SK-N-MC (cell line): ENCODE measurements at places on chromosomes 5 and 9.

GRCh38 chr9:36746415-36746814, 173.7 kb downstream of the MELK start:
- no peak for DNase-seq

DNA sequence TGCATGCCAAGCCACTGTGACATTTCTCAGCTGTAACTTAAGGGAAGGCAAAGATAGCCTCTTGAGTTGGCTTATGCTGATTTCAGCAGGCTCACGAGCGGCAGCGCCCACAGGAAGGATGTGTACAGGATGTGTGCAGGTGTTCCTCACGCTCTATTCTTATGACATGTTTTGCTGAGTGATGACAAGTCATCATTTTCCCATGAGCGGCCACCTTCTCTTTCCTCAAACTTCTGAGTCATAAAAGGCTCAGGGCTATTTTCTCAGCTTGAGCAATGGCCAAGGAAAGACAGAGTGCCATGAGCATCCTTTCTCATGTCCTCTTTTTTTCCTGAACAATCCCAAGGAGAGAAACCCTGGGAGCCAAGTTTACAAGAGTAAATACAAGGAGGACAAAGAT, 365.9 kb downstream of the PLK2 start:
- DNase-seq = no peak

GRCh38 chr9:127177231-127177630, 54.8 kb upstream of the ANGPTL2 start:
- DNase-seq = no peak

- peak; percentile 50 for DNase-seq
Observed at GRCh38 chr9:129624168-129624759, 1.7 kb upstream of the NTMT1 start.

GRCh38 chr5:117242028-117242427, 667.4 kb upstream of the SEMA6A start:
- DNase-seq = no peak

DNA sequence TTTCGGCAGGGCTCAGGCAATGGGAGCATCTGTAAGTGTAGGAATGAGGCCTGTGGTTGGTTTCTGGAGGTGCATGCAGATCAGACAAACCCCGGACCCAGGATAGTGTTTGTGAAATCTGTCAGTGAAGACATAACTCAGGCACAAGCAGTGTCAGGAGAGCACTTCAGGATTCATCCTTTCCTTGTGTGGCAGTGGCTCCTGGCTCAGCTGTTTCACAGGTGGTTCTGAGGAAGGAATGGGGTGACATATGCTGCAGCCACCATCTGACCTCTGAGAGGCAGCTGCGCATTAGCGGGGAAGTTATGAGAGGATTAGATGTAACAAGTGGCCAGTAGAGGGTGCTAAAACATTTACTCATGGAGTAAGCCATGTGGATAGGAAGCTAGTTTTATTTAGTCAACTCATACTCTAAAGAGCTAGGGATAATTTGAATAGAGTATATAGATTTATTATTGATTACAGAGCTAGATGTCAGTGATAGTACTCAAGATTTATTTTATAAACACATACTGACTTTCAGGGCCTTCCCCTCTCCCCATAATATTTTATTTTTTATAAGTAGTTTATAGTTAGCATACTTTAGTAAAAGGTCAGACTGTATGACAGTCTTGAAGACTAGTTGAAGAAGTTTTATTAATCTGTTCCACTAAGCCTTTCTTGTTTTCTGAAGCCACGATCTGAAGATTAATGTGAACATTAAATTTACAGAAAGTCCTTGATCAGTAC, 28.4 kb downstream of the NNT start:
- DNase-seq = peak; percentile 63

DNA sequence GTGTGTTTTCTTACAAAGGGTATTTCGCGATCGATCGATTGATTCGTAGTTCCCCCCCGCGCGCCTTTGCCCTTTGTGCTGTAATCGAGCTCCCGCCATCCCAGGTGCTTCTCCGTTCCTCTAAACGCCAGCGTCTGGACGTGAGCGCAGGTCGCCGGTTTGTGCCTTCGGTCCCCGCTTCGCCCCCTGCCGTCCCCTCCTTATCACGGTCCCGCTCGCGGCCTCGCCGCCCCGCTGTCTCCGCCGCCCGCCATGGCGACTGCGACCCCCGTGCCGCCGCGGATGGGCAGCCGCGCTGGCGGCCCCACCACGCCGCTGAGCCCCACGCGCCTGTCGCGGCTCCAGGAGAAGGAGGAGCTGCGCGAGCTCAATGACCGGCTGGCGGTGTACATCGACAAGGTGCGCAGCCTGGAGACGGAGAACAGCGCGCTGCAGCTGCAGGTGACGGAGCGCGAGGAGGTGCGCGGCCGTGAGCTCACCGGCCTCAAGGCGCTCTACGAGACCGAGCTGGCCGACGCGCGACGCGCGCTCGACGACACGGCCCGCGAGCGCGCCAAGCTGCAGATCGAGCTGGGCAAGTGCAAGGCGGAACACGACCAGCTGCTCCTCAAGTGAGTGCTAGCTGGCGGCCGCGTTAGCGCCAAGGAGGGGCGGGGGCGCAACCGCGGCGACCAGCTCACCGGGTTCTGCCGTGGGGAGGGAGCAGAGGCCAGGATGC, 480 bp downstream of the LMNB1 start:
- no peak for DNase-seq

- no peak for DNase-seq
Observed at GRCh38 chr5:66826696-66827095, 230.5 kb downstream of the MAST4 start.

DNA sequence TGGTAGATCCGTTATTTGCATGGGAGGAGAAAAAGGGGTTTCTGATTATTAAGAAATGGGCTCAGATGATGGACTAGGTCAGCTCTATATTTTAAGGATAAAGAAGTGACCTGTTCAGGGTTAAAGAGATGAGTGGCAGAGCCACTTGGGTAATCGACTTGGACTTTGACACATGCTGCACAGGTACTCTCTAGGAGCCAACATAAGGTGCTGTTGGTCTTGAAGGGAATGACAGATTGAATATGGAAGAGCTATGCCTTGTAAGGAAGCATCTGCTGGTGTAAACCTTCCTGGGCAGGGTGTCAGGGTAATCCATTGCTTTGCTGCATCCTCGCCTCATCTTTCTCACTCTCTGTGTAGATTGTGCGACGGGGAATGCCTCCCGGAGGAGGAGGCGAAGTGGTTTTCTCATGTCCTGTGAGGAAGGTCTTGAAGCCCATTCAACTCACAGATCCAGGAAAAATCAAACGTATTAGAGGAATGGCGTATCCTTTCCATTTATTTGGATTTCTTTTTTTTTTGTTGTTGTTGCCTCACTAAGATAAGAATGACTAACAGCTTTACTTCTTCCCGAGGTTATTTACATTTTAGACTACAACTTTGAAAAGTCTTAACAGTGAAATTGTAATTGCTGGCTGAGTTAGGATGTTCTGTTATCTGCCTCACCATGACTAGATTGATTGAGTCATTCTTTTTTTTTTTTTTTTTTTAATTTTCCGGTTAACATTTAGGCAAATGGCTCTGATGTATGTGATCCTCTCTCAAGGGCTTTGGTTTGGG, 41.2 kb downstream of the RCL1 start:
- no peak for DNase-seq

GRCh38 chr5:163941079-163941478, 435.7 kb downstream of the MAT2B start:
- DNase-seq = no peak

GRCh38 chr9:79377339-79377855, 194.4 kb upstream of the TLE4 start:
- DNase-seq = no peak

DNA sequence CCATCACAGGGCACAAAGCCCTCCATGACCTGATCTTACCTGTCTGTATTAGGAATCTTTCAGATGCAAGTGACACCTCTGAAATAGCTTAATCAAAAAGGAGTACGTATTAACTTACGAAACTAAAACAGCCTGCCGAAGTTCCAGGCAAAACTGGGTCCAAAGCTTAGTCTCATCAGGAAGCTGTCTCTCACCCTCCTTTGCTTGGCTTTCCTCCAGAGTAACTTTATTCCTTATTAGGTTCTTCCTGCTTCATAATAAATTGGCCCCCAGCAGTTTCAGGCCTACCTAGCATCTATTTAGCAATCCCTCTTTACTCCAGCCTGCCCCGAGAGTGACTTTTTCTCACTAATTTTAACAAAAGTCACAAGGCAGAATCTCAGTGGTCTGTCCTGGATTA, 58.4 kb upstream of the STK32A start:
- no peak for DNase-seq
